ENCODE measurements at places on chromosomes 6 and 20.

GRCh38 chr6:3366596-3367413 is 90.0 kb downstream of the SLC22A23 start:
- no peak for DNase-seq

DNA sequence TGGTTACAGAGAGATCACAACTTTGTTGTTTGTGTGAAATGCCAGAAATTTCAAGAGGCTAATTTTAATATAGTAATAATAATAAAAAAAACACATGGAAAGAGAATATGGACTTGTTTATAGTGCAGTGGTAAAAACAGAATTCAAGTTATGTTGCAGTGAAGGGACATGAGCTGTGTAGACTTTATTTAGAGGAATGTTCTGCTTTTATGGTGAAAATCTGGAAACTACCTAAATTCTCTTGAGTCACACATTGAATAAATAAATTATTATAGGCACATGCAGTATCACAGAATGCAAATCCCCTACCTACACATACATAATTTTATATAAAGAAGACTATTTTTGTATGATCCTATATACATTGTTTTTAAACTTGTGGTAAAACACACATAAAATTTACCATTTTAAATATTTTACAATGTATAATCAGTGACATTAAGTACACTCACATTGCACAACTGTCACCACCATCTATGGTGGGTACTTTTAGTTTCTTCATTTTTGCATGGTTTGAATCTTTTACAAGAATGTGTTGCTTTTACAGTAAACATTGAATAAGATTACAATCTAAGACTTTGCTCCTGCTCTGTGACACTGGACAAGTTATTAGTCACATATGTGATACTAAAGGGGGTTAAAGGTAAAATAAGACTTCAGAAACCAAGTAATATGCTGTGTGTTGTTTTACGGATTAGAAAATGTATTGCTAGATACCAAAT is 107.4 kb downstream of the B3GAT2 start:
- no peak for DNase-seq

GRCh38 chr6:53612651-53613050 is 52.9 kb downstream of the KLHL31 start:
- no peak for DNase-seq

DNA sequence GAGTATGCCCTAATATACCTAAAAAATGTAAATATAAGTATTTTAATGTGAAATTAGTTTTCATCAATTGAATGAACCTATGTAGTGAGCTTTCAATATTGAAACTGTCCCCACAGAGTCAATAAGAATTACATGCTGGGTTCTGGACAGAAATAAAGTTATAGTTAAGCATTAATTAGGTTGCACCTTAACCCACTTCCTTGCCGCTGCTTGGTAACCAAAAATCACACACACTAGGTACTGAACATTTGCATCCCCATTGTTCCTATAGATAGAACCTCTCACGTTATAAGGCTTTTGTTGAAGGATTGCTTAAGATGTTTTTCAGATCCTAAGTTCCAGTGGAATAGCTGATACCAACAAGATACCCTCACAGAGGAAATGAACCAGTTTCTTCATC is 237.1 kb upstream of the OPRM1 start:
- no peak for DNase-seq

DNA sequence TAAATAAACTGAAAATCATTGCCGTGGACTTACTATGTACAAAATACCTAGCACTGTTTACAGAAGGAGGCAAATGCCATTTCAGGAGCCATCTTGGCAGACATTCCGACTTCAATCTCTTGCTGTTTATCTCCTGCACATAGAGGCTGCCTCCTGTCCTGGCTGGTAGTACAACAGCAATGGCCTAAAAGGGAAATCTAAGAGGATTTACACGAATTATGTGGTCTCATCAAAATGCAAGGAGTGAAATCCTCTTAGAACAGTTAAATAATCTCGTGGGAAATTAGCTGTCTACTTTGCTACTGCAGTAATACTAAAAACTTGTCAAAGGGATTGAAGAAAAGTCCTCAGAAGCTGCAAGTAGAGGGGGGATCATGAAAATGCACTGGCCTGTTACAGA is 82.2 kb upstream of the SLC2A12 start:
- DNase-seq, result no peak

DNA sequence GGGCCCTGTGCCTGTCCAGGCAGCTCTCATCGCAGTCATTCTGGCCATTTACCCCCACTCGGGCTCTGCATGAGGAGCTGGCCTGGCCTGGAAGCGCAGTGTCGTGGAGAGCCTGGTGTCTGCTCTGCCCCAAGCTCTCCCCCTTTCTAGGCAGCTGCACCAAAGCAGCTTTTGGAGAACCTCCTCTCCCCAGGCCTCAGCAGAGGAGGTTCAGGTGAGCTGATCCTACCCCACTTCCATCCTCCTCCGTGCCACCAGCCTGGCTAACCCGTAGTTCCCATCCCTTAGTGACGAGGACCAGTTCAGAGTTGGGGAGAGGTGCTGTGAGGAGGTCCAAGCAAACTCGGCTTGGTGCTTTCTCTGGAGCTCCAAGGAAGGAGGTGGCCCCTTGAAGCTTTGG is 30.5 kb upstream of the PHACTR3 start:
- no peak for DNase-seq
